ENCODE measurements at places on chromosomes 2 and 18.

- no peak for DNase-seq
Measured at GRCh38 chr18:48313792-48314191, 95.4 kb downstream of the ZBTB7C start.

GRCh38 chr2:197891897-197892442 lies 87.6 kb downstream of the PLCL1 start:
- DNase-seq = no peak

DNA sequence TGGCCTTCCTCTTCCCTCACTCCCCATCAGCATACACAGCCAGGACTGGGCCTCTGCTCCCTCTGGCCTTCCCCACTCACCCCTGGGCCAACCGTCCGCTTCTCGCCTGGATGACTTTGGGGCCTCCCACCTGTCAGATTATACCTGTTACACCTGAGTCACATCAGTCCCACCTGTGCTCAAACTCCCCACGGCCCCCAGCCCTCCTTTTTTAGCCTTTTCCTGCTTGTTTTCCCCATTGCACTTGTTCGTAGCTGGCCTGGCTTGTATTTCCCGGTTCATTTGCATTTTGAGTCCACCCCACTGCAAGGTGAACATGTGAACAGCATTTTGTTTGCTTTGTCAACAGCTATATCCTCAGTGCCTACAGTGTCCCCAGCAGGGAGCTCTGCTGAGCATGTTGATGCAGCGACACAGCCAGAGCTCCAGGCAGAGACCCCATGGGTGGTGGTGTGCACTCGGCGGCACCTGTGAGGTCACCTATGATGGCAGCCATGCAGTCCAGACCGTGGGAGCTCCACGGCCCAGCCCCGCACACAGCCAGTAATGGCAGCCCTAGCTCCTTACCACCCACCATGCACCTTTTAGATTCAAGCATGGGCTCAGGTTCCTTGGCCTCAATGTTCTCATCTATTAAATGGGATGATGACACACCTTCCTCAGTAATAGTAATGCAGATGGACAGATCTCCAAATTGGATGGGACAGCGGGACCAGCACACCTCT lies 276.4 kb upstream of the HS6ST1 start:
- no peak for DNase-seq

DNA sequence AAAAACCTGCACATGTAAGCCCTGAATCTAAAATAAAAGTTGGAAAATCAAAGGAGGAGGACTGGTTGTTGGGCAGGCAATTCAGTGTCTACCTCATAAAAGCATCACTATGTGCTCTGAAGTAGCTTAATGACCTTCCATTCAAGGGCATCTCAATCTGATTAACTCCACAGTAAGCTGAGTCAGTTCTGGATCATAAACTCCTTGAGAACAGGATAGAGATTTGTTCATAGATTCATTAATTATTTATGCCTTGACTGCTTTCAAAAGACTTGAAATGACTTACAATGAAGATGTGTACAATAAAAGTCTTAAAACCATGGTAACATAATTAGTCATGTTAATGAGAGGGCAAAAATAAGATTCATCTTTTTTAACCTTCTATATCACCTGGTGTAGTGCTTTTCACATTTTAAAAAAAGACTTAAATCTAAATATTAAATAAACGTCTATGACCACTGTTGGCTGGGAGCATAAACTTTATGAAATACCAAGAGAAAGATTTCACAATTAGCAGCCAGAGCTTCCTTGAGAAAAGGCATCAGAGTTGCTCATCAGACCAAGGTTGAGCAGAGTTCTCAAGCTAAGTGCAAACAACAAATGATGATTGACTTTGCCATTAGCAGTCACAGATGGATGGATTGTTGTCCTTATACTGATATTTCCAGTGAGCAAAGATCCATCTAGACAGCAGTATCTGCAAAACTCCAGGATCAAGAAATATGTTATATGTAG lies 237.3 kb upstream of the THUMPD2 start:
- DNase-seq = no peak

All from T1000 (cell line).